ENCODE measurements at places on chromosomes 2 and 18.

DNA sequence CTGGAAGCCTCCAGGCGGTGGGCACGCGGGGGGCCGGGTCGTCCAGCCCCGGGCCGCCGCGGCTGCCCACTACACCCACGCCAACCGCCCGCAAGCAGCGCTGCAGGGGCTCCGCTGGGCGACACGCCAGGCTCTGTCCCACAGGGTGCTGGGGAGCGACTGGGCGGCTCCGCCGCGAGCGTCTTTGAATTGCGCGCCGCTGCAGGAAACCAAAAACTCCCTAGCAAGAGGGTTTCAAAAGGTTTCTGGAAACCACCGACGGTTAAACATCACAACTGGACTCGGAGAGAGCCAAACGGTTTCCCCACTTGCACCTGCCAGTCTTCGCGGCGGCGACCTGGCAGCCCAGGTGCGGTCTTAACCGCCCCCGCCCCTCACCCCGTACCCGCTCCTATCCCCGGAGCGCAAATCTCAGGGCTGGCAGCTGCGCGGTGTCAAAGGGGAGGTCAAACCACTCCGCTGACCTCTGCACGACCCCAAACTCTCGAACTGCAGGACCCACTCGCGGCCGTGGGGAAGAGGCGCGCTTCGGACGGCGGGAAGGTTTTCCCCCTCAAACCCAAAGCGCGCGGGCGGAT, 1.0 kb downstream of the CXCR4 start:
- DNase-seq: peak; percentile 88

- no peak for DNase-seq
Observed at GRCh38 chr2:221423210-221423804, 148.8 kb downstream of the EPHA4 start.

DNA sequence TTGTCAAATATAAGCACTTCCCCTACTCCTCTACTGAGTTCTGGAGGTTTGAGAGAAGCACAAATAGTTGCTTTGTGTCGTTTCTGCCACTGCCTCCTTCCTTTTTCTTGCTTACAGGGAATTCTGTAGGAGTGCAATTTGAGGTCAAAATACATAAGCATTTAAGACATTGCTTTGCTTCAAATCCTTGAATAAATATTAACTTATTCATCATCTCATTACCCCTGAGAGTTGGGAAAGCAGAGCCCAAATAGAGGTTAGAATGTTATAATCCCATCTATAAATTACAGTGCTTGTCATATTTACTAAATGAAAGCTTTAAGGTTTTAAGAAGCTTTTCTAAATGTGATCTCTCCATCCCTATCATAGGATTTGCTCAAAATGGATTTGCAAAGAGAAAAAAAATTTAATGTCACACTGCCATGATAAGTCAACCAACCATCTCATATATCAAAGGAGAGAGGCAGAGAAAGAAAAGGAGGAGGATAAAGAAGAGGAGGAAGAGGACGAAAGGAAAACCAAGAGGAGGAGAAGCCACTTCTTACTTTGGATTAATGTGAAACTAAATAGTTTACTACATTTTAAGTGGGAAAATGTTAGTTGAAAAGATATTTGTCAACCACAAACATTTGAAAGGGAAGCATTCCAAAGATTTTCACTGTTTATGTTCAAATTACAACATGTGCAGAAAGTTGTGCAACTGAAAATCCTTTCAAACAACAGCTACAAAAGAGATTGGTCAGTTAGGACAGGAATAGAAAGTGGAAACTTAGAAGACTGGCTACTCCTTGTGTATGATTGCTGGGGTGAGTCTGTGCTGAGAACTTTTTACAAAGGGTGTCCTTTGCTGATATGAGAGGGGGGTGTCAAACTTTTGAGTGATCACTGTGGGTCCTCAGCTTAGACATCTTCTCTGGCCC, 277.3 kb upstream of the FN1 start:
- no peak for DNase-seq

DNA sequence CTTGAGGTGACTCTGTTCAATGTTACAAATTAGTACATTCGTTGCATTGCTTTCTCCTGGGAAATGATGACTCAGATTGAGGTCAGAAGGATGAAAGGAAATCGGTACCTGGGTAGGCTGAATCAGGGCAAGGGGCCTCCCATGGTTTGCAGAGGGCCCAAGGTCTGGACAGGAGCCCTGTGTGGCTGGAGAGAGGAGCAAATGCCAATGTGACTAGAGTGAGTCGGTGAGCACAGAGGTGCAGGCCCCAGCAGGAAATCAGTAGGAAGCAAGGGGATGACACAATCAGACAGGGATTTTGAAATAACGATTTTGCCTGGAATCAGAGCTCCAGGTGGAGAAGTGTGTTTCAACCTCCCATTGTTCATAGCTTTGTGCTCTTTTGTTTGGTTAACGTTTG, 118.9 kb downstream of the CCDC102B start:
- DNase-seq: no peak

GRCh38 chr18:77071061-77071460, 61.5 kb downstream of the MBP start:
- no peak for DNase-seq

DNA sequence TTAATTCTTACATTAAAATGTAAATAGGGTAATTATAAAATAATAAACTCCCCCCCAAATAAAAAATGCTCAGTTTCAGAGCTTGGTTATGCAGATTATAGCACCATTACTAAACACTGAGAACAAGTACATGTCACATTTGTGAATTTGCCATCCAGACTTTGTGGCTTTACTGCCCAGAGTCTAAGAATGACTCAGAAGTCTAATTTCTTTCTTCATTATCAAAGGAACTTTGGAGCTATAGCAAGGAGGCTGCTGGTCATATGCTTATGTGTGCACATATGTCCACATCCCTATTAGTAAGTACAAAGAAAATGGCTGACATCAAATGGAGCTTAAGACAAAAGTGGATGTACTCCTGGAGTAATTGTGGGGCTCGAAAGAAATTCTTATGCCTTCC, 248.5 kb upstream of the SESTD1 start:
- no peak for DNase-seq

- no peak for DNase-seq
Observed at GRCh38 chr2:235508371-235509160, 14.7 kb downstream of the AGAP1 start.

GRCh38 chr18:47635416-47635815, 295.0 kb downstream of the SMAD2 start:
- DNase-seq: no peak
